ENCODE measurements at places on chromosomes 7 and 10. TPM values are rescaled to one million over a fixed set of nuclear protein-coding genes. Genes with fewer than 3 reads are reported as not detected.

- DNase-seq: no peak
Measured at GRCh38 chr7:140059273-140060242, 3.2 kb downstream of the PARP12 start.

DNA sequence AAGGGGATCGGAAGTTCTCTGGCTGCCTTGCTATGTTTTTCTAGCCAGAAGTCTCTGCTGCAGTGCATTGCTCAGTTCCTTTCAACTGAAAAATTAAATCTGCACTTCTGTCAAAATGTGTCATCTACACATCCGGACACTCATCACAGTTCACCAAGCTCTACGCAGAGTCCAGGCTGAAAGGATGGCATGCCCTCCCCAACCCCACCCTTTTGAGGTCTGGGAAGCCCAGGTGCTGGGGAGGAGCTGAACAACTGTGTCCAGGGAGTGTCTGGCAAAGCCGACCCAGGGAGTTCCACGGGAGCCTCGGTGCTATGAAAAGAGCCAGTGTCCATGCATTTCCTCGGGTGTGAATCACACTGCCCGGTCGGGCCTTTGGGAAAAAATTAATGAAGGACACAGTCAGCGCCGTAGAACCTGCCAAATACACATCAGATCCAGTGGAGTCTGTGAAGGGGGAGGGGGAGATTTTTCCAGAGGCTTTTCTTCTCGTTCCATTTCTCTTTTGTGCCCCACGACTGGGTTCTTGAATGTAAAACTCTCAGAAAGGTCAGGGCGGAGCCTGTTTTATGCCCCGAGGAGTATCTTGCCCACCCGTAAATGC lies 757 bp upstream of the PALS2 start:
- no peak for DNase-seq

GRCh38 chr10:118986815-118987790 lies 42.4 kb upstream of the NANOS1 start:
- DNase-seq: no peak

DNA sequence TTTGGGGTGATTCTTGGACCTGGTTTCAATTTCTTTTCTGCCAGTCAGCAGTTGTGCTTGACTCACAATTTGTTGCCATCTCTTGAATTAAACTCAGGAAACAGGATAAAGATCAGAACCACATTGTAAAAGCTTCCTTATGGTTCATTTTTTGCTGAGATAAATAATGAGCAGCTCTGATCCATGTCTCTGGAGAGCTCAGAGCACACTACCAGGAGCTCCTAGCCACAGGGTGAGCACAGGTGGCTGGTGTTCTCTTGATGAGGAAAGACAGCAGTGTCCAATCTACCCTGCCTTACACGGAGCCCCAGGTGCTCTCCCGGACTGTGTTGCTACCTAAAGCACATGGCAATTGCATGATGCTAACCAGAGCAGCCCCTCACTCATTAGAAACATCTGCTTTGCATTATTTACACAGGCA lies 17.2 kb upstream of the FAM170B start:
- DNase-seq: no peak

GRCh38 chr7:101957744-101958525 lies 140.5 kb downstream of the CUX1 start:
- DNase-seq: no peak

GRCh38 chr7:105794741-105795729 lies 81.4 kb downstream of the ATXN7L1 start:
- no peak for DNase-seq

DNA sequence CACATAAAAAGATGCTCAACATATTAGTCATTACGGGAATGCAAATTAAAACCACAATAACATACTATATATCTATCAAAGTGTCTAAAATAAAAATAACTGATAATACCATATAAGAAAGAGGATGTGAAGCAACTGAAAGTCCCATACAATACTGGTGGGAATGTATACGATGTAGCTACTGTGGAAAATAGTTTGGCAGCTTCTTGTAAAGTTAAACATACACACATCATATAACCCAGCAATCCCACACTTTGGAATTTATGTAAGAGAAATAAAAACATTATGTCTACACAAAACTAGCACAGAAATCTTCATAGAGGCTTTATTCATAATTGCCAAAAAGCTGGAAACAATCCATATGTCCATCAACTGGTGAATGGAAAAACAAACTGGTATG lies 10.5 kb upstream of the COMMD3 start:
- no peak for DNase-seq

GRCh38 chr7:75737856-75738603 lies 711 bp downstream of the HIP1 start:
- DNase-seq: no peak

Gene TMEM140
- not detected for total RNA-seq

Gene HIF1AN
- 50.8 TPM for total RNA-seq

Gene RUFY2
- total RNA-seq: 19.8 TPM

Gene C10orf67
- total RNA-seq: not detected
